Endodermal cell (in vitro differentiated cells): ENCODE measurements at places on chromosomes 1 and 21. TPM values are rescaled to one million over a fixed set of nuclear protein-coding genes. Genes with fewer than 3 reads are reported as not detected.

SPRR5 gene
- not detected in 3 replicates for total RNA-seq

TNFSF4 gene
- 2.5 and 3.3 TPM in 2 replicates for total RNA-seq

INTS11 gene
- 119 to 146 TPM (median 140 TPM) in 3 replicates for total RNA-seq

TSPAN2 gene
- total RNA-seq: 6.7 and 7.1 TPM in 2 replicates

DNA sequence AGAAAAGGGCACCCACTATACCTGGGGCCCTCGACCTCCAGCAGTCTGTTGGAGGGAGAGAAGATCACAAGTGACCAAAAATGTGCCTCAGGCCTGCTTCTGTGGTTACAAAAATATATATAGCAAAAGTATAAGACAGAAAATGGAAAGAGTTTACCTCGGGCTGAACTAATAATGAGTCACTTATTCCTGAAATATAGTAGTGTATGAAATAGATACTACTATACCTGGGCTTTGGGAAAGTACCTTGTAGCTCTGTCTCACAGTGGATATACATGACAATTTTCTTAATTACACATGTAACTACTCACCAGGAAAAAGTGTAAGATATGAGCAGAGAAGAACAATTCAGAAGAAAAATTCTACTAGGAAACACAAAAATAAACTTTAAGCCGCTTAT, 7.3 kb upstream of the APCS start:
- H3K27ac ChIP-seq: no peak overlapping the region
- H3K27me3 ChIP-seq: peaks cover 53% of the 10 kb centered on the region
- H3K36me3 ChIP-seq: no peaks in the 10 kb centered on the region
- H3K4me1 ChIP-seq: no peaks in the 10 kb centered on the region
- no peak overlapping the region for H3K4me3 ChIP-seq

GRCh38 chr1:205354259-205355074, 2.3 kb downstream of the KLHDC8A start:
- H3K27me3 ChIP-seq: no peaks in the 10 kb centered on the region
- H3K36me3 ChIP-seq: no peaks in the 10 kb centered on the region
- H3K27ac ChIP-seq: no peak overlapping the region

DNA sequence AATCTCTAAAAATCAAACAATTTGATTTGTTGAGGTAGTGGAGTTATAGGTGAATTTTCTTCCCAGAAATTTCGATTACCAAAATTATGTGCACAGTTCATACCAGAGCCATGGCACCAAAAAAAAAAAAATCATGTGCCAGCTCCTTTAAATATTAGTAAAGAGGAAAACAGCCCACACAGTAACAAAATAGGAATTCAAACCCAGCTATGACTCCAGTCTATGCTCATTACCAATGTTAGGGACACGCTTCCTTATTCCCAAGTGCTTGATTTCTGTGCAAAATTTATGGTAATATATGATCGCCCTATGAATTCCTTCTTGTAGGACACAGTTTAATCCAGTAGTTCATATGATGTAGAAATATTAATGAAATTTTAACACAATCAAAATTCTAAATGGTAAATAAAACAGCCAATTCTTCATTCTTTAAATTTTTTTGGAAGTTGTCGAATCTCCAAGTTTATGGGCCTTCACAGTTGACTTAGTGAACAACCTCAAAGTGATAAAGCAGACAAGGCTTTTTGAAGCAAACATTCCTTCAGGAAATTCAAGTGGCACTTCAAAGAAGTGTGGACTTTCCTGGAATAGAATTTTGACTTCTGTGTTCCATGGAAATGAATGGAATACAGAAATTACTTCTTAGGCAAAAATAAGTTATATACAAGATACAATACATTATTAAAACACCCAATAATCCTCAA, 1.9 kb downstream of the TOR1AIP2 start:
- no peak for DNase-seq
- H3K27ac ChIP-seq: no peak overlapping the region
- H3K4me1 ChIP-seq: no peaks in the 10 kb centered on the region
- H3K27me3 ChIP-seq: no peaks in the 10 kb centered on the region

GRCh38 chr1:35925741-35926140, 5.2 kb upstream of the AGO3 start:
- H3K4me3 ChIP-seq: no peak overlapping the region
- no peaks in the 10 kb centered on the region for H3K4me1 ChIP-seq
- DNase-seq: no peak
- peaks cover 22% of the 10 kb centered on the region for H3K36me3 ChIP-seq

GRCh38 chr1:36590771-36591170, 108.1 kb upstream of the CSF3R start:
- H3K4me3 ChIP-seq: no peak overlapping the region
- no peak for DNase-seq
- peaks cover 10% of the 10 kb centered on the region for H3K4me1 ChIP-seq
- no peaks in the 10 kb centered on the region for H3K36me3 ChIP-seq
- no peaks in the 10 kb centered on the region for H3K27me3 ChIP-seq

DNA sequence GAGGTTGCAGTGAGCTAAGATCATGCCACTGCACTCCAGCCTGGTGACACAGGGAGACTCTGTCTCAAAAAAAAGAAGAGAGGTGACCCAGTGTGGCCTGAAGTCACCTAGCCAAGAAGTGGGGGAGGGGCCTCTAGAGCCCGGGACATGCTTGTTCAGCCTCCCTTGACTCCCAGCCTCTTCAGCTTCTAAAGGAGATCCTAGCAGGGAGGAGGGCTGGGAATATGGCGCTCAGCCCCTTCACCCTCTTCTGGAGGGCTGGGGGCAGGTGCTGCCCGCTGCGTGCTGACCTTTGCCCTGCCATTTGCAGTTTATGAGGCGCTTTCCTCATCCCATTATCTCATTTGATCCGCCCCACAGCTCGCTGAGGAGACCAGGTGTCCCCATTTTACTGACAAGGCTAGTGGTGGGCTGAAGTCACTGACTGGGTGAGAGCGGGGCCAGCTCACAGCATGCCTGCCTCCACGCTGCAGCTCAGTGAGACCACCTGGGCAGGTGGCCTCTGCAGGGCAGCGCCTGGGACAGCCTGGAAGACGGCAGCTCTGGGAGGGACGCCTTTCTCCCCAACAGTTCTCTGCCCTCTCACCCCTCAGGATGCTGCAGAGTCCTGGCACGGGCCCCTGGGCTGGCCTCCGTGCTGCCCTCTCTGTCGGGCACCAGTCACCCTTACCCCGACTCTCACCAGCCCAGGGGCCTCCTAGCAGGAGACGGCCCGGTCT, 7.5 kb downstream of the ELF3 start:
- peak; percentile 58 for DNase-seq
- no peaks in the 10 kb centered on the region for H3K4me1 ChIP-seq
- no peaks in the 10 kb centered on the region for H3K27me3 ChIP-seq

DNA sequence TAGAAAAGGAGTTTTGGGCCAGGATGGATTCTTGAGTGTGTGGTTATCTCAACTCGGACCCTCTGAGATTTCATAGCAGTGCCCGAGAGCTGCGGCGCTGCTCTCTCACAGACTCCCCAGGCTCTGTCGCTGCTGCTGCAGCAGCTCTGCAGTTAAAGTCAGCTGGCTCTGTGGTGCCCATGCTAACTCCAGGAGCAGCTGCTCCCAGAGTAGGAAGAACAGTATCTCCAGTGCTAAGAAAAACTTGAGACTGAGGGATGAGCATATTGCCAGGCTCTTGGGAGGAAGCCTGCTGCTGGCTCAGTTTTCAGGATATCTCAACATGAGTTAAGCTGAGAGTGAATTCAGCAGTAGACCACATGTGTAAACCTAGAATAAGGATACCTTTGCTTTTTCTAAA, 4.5 kb downstream of the LCE2D start:
- no peaks in the 10 kb centered on the region for H3K27me3 ChIP-seq
- no peaks in the 10 kb centered on the region for H3K4me1 ChIP-seq
- no peak for DNase-seq
- H3K27ac ChIP-seq: no peak overlapping the region

GRCh38 chr1:105591681-105592080, 1464.8 kb upstream of the PRMT6 start:
- no peak for DNase-seq
- H3K27ac ChIP-seq: no peak overlapping the region
- no peaks in the 10 kb centered on the region for H3K4me1 ChIP-seq
- H3K27me3 ChIP-seq: no peaks in the 10 kb centered on the region

DNA sequence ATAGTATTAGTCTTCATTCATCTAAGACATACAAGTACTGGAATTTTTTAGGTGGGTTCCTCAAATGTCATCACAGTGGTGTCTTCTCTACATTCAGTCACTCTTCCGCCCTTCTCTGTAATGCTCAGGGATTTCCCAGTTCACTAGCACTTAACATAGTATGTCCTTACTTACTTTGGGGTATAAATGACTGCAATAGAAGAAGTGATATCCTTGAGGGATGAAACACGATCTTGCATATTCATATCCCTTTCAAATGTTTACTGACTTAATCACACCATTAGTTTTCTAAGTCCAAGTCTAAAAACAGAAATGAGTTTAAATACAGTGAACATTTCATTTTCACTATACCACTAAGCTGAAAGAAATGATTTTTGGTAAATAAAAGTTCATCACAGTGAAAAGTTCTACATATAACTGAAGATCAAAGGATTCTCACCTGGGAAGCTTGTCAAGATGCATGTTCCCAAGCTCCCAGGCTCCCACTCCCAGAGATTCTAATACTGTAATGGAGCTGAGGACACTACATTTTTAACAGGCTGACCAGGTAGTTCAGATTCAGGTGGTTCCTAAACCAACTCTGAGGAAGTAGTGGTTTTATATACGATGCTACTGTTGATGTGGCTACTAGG, 29.7 kb downstream of the MRPL39 start:
- no peaks in the 10 kb centered on the region for H3K4me1 ChIP-seq
- no peak overlapping the region for H3K4me3 ChIP-seq
- DNase-seq: no peak
- H3K36me3 ChIP-seq: peaks cover 9% of the 10 kb centered on the region
- no peaks in the 10 kb centered on the region for H3K27me3 ChIP-seq

DNA sequence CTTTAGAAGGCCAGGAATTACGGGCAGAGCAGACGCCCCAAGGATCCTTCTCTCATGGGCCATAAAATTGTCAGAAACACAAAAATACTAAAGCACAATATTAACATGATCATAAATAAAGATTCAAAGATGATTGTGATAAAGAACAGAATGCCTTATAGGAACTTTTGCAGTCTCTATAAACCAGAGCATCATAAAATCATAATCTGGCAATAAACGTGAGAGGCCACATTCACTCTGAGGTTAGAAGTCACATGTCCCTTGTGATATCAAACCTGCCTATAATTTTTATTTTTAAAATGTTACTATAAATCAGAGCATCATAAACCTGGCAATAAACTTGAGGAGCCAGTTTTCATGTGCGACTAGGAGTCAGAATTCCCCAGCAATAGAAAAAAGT, 100.5 kb downstream of the ZBTB18 start:
- no peak overlapping the region for H3K4me3 ChIP-seq
- no peaks in the 10 kb centered on the region for H3K27me3 ChIP-seq
- no peak overlapping the region for H3K27ac ChIP-seq
- no peaks in the 10 kb centered on the region for H3K36me3 ChIP-seq
- H3K4me1 ChIP-seq: peaks cover 3% of the 10 kb centered on the region

DNA sequence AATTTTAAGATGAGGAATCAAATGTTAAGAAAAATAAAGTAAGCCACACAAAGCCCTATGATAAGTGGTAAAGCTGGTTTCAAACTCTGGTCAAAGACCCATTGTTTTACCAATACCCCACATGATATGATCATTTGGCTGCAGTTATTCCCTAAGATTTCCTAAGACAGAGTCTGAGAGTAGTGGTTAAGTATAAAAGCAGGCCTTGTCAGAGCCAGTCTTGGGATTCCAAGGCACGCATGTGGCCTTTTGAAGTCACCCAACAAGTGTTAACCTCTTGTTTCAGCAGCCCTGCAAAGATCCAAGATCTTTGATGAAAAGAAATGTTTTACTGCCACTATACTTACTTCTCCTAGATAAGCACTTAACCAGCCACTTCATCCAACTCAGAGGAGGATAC, 159.2 kb downstream of the SIPA1L2 start:
- no peaks in the 10 kb centered on the region for H3K27me3 ChIP-seq
- H3K36me3 ChIP-seq: peaks cover 91% of the 10 kb centered on the region
- no peak for DNase-seq
- no peaks in the 10 kb centered on the region for H3K4me1 ChIP-seq
- H3K27ac ChIP-seq: no peak overlapping the region
